ENCODE measurements at places on chromosomes 3 and 15.

GRCh38 chr3:32384938-32385337 is 6.7 kb upstream of the CMTM7 start:
- no peak for DNase-seq

DNA sequence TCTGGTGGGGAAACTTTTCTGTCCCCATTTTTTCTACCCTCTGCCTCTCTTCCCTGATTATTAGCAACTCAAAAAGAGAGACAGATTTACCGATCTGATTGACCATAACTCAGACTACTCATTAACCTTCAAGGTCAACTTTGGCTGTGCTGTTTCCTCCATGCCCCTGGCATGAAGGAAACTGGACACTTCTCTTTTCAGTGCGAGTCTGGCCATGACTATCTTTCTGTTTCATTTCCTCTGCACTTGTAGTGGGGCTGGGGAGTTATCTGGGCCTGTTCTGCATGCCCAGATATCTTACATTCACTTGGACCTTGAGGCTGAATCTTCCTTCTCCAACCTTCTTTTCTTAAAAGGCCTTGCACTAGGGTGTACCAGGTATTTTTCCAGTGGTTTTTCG is 76.9 kb upstream of the SLCO2A1 start:
- DNase-seq = no peak

DNA sequence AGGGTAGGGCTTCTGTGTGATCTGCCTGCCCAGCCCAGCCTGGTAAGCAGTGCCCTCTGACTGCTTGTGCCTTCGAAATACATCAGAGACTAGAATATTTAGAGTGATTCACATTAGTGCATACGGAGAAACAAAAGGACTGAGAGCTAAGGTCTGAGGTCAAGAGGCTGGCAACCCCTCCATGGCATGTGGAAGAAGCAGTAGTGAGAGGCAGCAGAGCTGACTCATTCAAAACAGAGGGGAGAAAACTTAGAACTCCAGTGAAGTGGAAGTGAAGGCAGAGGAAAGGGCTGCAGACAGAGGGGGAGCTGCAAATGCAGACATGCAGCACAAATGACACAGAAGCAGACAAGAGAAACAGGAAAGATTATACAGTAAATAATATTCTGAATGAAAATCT is 61.6 kb downstream of the ULK4 start:
- DNase-seq = peak; percentile 89

DNA sequence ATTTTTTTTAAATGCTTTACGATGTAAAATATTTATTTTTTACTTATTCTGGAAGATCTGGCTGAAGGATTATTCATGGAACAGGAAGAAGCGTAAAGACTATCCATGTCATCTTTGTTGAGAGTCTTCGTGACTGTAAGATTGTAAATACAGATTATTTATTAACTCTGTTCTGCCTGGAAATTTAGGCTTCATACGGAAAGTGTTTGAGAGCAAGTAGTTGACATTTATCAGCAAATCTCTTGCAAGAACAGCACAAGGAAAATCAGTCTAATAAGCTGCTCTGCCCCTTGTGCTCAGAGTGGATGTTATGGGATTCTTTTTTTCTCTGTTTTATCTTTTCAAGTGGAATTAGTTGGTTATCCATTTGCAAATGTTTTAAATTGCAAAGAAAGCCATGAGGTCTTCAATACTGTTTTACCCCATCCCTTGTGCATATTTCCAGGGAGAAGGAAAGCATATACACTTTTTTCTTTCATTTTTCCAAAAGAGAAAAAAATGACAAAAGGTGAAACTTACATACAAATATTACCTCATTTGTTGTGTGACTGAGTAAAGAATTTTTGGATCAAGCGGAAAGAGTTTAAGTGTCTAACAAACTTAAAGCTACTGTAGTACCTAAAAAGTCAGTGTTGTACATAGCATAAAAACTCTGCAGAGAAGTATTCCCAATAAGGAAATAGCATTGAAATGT is 15.6 kb downstream of the THBS1 start:
- DNase-seq = peak; percentile 34

GRCh38 chr3:196914866-196915265 is 27.5 kb downstream of the NCBP2 start:
- no peak for DNase-seq

- DNase-seq = no peak
Measured at GRCh38 chr3:116037954-116038911, 407.1 kb downstream of the LSAMP start.

GRCh38 chr3:158841387-158841786 is 39.5 kb downstream of the MFSD1 start:
- DNase-seq = no peak

DNA sequence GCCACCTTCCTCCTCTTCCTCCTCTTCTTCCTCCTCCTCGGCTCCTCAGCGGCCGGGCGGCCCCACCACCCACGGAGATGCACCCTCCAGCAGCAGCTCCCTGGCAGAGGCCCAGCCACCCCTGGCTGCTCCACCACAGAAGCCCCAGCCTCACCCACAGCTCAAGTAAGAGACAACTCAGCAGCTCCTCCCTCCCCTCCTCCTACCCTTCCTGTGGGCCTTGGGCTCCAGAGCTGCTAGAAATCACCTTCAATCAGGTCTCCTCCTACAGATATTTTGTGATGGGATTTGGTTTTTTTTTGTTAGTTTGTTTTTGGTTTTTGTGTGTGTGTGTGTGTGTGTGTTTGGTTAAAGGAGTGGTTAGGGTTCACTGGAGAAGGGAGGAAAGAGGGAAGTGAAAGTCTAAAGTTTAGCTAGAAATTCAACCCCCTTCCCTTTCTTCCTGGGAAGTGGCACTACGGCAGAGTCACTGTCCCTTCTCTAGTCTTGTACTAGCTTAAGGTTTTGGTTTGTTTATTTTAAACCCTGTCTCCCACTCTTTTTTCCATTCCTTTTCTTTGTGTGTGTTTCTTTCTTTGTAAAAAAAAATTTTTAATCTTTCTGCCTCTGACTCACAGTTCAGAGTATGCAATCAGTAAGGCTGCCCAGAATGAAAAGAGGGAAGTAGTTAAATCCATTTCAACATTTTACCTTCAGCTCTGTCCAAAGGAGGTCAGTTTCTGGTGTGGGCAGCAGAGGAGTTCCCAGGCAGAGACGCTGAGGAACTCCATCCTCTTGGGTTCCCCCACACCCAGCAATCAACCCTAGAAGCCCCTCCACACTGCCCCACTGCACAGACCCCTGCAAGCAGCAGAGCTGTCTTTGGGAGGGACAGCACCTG is 29.0 kb upstream of the TIMP4 start:
- DNase-seq = peak; percentile 14

DNA sequence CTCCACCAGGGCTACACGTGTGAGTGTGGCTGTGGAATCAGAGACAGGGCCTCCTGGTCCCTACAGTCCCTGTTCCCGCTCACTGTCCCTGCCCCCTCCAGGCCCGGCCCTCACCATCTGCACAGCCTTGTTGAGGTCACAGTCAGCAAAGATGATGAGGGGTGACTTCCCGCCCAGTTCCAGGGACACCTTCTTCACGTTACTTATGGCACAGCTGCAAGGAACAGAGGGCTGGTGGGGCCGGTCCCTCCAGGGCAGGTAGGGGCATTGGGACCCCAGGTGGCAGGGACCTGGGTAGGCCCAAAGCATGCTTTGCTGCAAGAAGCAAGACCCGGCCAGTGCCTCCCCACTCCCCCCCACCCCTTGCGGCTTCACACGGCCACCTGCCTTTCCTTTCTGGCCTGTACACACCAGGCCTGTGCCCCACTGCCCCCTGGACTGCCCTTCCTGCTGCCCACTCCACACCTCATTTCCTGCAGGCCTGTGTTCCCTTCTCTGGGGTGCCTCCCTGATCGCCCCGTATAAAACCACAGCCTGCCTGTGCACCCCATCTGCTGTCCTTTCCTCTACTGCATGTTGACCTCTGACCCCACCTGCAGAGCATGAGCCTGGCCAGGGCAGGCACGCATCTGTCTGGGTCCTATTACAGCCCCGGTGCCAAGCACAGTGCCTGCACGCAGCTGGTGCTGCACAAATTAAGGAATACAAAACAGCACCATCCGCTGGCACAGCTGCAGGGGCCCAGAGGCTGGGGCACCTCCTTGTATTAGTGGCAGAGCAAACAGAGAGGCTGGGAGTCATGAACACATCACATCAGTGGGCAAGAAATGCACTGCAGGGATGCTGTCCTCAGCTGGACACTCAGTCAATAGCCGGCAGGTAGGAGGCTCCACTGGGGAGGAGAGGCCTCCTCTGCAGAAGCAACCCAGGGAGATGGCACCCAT is 30.8 kb upstream of the SLC41A3 start:
- DNase-seq = no peak

DNA sequence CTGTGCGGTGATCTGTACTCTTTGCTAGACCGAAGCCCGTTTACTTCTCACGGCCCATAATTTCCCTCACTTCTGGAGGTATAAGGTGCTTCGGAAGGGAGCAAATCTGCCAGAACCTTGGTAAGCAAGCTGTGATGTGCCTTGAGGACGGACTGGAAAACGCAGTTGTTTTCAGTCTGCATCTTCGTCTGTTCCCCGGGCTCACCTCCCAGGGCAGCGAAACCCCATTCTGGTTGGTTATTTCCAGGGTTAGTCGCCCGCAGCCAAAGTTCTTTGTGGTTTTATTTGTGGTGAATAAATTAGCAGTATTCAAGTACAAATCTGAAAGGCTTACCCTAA is 401 bp downstream of the RAMAC start:
- DNase-seq = no peak

- DNase-seq = no peak
Measured at GRCh38 chr3:139797724-139798343, 120.1 kb upstream of the NMNAT3 start.

DNA sequence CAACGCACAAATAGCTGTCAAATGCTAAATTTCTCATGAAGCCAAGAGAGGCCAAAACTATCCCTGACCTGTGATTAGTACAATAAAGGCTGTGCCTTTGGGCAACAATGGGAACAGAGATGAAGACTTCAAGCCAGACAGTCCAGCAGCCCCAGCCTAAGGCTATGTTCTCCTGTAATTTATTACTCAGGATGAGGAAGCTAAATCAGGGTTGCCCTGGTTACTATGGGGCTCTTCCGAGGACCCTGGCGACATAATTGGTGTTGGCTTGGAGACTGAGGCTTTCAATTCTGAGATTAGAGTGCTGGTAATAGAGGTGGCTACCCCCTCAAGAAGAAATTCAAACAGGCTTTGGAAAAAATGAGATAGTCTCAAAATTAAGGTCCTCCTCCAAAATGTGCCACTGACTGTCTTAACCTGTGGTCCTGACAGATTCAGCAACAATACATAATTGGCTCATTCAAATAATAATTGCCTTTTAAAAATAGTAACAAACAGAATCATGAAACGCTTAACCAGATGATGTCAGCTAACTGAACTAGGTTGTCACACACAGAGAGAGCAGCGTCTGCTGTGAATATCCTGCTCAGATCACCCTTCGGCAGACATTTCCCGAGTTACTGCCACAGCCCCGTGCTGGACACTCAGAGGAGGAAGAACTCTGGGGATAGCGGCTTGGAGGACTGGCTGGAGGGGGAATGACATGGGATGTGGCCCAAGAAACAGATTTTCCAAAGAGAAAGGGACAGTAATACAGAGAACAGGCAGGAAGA is 43.0 kb downstream of the NSMCE3 start:
- no peak for DNase-seq

DNA sequence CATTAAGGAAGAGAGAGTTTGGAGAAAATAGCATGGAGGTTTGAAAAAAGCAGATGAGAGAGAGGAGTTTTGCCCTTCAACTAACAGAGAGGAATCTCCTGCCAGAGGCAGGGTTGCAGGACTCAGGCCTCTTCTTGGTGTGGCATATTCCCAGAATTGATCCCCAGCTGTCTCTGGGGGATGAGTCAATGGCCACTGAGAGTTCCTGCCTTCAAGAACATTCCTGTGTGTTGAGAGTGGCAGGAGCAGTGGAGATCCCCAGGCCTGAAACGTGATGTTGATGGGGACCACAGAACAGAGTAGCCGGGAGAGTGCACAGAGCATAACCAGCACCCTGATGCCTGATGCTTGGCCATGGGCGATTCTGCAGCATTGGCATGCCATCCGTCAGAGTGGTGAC is 348.4 kb upstream of the THBS1 start:
- peak; percentile 19 for DNase-seq

GRCh38 chr15:77391372-77391951 is 28.4 kb downstream of the PEAK1 start:
- DNase-seq = no peak

- peak; percentile 57 for DNase-seq
Measured at GRCh38 chr3:36525115-36525801, 145.0 kb downstream of the STAC start.

DNA sequence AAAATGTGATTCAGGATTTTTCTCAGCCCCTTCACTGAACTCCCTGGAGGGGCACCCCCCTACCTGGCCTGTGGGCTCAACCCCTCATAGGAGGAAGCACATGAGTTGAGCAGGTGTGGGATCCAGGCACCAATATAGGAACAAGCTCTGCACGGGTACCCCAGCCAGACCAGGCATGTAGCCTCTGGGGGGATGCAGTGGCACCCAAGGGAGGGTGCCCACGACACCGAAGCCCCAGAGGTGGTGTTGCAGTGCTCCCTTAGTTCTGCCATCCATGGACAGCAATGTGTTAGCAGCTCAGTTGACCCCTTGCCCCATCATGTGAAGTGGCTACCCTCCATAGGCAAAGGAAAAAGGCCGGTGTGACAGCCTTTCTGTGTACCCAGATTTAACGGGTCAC is 30.9 kb upstream of the BCHE start:
- DNase-seq = no peak

DNA sequence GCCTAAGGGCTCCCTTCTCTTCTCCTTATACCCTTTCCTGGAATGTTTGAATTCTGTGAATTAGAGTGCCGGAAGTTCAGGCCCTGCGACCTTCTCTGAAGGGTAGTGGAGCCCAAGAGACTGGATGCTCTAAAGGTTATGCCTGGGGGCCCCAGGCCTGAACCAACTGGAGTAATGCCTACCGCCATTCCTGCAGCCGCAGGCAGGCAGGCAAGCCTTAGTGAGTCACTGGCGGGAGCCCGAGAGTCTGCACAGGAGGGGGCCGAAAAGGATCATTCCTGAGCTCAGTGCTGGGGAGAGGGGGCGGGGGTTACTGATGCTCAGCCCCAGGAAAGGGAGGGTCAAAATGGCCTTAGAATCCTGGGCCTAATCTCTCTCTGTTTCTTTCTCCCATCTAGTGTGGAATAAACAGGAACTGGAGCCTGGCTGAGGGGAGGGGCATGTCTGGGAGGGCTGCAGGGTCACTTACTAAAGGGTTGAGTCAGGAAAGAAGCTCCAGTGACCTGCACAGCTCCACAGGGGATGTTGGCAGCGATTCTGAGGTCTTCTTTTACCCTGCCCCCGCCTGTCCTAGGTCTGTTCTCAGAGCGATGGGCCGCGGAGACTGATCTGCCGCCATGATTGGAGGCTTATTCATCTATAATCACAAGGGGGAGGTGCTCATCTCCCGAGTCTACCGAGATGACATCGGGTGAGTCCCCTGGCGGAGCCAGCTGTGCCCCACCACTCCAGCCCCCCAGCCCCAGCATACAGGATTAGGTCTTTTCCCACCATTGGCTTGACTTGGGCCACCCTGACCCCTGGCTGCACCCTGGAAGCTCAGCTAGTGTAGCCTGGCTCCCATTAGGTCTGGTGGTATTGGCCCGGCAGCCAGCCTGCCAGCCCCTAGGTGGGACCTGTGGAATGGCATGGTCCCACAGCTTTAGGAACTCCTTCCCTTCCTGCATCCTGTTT is 2.0 kb downstream of the AP2M1 start:
- DNase-seq = peak; percentile 95

GRCh38 chr15:40762919-40763800 is 708 bp upstream of the GCHFR start:
- DNase-seq = peak; percentile 41

GRCh38 chr3:72323773-72324172 is 524.5 kb downstream of the SHQ1 start:
- DNase-seq = no peak

GRCh38 chr3:15974647-15975046 is 176.9 kb upstream of the ANKRD28 start:
- no peak for DNase-seq

- no peak for DNase-seq
Measured at GRCh38 chr15:42367041-42367440, 7.7 kb downstream of the CAPN3 start.

Measured in ACHN (cell line).